ENCODE measurements at places on chromosomes 16 and 17.

- no peak for DNase-seq
Observed at GRCh38 chr16:81327011-81327410, 12.2 kb downstream of the GAN start.

DNA sequence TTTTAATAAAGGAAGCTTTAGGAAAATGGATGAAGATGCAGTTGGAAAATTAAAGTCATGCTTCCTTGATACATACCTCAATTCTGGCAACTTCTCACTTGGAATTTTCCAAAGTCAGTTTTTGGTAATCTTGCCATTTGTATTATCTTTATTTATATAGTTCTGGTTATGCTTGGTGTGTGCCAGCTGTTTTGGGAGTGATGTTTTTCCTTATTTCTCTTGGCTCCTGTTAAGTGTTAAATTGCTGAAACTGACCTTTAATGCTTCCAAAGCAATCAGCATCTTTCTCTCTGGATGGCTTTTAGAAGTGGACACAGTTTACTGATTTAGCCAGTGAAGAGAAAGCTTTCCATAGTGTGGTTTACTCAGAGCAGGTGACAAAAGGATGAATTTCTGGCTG lies 70.1 kb upstream of the HAS3 start:
- no peak for DNase-seq

DNA sequence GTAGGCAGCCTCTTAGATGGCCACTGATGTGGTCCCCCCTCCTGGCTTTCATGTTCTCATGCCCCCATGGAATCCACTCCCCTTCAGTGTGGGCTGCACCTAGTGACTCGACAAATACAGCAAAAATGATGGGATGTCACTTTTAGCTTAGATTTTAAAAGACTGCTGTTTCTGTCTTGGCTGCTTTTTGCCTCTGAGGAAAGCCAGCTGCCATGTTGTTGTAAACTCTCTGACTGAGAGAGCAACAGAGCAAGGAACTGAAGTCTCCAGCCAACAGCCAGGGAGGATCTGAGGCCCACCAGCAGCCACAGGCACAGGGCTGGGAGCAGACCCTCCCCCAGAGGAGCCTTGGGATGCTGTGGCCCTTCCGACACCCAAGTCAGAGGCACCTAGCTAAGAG lies 60.6 kb upstream of the MARCHF10 start:
- DNase-seq, result no peak

GRCh38 chr17:75181110-75181509 lies 1.6 kb downstream of the SUMO2 start:
- no peak for DNase-seq

GRCh38 chr17:6596081-6596480 lies 39.7 kb upstream of the PITPNM3 start:
- DNase-seq, result no peak

DNA sequence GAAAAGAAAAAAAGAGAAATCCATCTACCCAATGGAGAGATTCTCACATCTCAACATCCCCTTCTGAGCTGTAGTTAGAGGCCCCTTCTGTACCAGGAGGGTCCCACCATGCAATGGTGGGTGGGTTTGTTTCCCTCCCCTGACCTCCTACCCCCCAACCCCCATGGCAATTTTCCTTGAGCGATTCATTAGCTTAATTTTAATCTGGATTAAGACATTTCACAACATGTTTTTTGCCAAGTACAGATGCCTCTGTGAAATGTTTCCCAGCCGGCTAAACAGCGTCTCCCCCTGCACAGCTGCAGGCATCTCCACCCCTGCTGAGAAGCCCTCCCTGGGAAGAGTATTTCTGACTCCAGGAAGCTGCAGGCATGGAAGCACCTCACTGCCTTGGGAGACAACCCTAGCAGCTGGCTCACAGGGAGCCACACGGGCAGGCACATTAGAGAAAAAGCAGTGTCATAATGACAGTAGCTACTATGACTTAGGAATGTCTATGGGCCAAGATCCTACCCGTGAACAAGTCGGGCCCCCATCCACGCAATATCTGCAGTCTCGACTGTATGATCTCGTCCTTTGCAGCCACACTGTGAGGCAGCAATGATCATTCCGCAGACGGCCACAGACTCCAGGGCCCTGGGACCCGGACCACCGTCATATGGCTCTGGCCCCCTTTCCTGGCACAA lies 117.3 kb downstream of the ADCY9 start:
- DNase-seq, result no peak

- DNase-seq, result no peak
Observed at GRCh38 chr17:44279666-44280391, 11.9 kb upstream of the SLC4A1 start.

DNA sequence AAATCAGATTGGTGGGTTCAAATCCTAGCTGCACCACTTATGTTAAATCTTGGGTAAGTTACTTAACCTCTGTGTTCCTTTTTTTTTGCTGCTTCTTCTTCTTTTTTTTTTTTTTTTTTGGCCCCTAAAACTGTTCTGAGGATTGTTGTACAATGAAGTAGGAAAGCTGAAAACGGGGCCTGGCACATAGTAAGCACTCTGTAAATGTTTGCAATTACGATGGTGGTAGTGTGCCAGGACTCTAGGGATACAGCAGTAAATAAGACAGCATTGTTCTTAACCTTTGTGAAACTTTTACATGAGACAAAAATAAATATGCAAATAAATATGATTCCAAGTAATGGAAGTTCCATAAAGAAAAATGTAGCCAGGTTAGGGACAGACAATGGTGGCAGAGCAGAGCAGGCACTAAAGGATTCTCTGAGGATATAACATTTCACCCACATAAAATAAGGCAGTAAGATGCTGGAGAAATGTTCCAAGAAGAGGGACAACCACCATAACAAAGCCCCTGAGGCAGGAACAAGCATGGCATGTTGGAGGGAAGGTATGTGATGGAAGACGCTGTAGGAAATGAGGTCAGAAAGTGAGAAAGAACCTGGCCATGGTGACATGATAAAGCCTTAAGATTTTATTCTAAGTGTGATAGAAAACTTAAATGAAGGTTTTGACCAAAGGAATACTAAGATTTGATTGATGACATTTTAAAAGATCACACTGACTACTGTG lies 127.3 kb downstream of the NLK start:
- DNase-seq, result no peak

- DNase-seq, result no peak
Observed at GRCh38 chr16:68993885-68994284, 111.6 kb upstream of the HAS3 start.

GRCh38 chr17:56292010-56292409 lies 138.7 kb downstream of the ANKFN1 start:
- no peak for DNase-seq

DNA sequence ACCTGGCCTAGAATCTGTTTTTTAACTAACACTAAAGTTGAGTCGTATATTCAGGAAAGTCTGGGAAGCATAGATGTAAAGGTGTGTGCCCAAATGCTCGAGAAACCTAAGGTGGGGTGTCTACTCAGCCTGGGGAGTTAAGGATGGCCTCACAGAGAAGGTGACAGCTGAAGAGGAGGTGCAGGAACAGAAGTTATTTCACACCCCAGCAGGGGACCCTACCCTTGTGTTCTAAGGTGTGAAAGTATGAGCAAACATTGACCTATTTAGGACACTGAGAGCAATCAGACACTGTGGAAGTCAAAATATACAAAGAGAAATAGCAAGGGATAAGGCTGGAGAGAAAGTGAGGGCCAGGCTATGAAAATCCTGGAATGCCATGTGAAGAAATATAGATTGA lies 49.0 kb upstream of the DHX40 start:
- DNase-seq, result no peak

GRCh38 chr17:20955427-20956323 lies 87.1 kb downstream of the USP22 start:
- DNase-seq, result no peak

DNA sequence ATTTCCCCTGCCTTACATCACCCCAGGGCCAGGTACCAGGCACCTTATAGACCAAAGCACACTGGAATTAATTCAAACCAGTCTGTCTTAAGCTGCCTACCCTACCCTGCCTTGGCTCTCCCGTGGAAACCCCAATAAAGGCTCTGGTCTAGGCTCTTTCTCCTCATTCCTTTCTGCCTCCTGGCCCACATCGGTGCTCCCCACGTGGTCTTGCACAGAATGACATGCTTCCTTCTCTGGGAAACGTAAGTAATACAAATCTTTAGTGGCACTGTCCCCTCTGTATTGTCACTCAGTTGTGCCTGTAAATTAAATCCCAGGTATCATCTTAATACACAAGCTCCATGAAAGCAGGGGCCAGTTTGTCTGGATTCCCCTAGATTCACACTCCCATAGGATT lies 16.6 kb downstream of the KRT25 start:
- DNase-seq, result no peak

GRCh38 chr17:10041287-10041612 lies 136.2 kb upstream of the RCVRN start:
- no peak for DNase-seq

DNA sequence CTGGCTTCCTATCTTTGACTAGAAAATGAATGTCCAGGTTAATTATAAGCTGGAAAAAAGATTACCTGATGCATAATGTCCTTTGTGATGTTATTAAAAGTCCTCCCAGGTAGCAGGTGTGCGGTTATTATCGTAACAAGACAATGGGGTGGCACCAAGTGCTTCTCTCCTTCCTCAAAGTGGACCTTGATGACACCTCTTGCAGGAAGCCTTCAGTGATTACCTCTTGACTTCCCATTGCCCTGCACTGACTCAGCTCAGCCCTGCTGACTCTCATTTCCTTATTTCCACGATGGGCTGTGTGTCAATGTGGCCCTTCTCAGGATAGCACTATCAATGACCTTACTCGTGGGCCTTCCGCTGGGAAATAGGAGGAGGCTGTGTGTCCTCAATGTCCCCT lies 477.4 kb upstream of the CCL2 start:
- no peak for DNase-seq

- DNase-seq, result no peak
Observed at GRCh38 chr17:15485045-15485444, 17.6 kb upstream of the CDRT4 start.

DNA sequence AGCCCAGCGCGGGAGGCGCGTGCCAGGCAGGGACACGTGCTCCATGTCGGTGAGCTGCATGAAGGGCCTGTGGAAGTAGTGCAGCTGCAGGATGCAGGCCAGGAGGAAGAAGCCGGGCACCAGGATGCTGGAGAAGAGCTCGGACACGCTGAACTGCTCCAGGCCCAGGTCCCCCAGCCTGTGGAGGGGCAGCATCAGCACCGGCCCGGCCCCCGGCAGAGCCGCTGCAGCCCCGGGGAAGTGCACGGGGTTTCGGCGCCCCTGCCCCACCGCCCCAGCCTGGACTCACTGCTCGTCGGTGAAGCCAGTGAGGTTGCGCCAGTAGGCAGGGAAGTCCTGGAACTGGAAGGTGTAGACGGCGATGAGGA lies 28.0 kb downstream of the CTU2 start:
- DNase-seq, result no peak

DNA sequence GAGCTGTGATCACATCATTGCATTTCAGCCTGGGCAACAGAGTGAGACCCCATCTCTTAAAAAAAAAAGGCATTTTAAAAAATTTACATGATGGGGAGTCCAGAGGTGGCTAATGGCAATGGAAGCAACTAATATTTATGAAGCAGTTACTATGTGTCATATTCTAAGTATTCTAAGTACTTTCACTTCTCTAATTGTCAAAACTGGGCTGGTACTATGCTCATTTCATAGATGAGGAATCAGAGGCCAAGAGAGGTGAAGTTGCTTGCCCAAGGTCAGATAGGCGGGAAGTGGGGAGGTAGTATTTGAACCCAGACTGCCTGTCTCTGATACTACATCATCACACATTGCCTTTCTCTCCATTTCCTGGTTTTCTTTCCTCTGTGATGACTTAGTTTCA lies 50.7 kb downstream of the SLC5A11 start:
- DNase-seq, result no peak

DNA sequence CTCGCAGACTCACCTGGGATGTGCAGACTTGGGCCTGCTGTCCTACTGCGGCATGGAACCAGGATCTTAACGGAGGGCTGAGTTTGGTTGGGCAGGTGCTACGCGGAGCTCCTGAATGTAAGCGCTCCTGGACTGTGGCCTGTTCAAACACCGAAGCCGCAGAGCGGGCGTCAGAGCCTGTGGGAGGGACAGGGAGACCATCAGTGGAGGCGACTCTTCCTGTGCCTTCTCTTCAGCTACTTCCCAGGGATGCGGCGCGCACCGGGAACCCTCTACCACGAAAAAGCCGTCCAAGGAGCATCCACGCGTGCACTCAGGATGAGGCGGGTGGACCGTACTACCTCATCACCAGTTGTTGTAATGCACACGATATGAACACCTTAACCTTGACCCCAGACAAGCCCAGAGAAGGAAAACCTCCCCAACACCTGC lies 2.0 kb downstream of the USP36 start:
- no peak for DNase-seq

GRCh38 chr16:53745753-53746266 lies 41.9 kb downstream of the FTO start:
- DNase-seq, result no peak

DNA sequence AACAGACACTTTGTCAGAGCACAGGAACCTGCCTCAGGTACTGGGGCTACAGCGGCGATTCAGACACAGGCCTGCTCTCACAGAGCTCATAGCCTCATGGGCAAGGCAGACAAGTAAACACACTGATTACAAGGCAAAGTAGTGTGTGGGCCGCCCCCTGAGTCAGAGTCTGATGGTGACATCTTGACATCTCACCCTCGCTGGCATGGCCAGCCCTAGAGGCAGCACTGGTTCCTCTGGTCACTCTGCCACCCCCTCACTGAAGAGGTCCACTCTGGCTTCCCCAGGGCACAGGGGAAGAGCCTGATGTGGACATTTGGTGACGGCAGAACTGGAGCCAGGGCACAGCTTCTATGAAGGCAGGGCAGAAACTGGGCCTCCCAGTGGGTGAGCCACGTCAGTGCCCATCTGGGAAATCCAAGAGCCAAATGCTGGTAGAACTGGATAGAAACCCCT lies 32.9 kb upstream of the TOB1 start:
- DNase-seq, result no peak

- DNase-seq, result no peak
Observed at GRCh38 chr17:5128905-5129535, 13.2 kb downstream of the USP6 start.

DNA sequence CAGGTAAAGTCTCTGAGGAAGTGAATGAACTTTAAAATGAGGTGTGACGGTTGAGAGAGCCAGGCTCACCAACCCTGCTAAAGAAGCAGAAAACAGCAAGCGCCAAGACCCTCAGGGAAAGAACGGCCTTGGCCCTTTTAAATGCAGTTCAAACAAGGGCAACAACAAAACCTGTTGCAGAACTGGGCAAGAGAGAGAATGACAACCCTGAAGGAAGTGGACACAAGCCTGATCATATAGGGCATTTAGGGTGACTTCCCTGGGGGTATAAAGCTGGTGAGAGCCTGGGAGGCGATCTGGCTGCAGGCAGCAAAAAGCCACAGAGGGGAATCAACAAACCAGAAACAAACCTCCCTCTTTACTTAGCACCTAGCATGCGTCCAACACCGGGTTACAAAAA lies 1.0 kb downstream of the CPPED1 start:
- no peak for DNase-seq

DNA sequence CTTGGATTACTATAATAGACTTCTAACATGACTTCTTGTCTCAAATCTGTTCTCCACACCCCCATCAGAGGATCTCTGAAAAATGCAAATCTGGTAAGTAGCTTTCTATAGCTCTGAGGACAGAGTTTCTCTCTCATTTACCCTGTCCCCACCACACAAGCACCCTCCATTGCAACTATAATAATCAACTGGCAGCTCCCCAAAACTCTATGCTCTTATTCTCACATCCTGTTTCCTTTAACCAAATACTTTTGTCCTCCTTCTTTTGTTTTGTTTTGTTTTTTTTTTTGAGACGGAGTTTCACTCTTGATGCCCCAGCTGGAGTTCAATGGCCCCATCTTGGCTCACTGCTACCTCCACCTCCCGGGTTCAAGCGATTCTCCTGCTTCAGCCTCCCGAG lies 73.4 kb downstream of the HELZ start:
- DNase-seq, result no peak

- DNase-seq, result no peak
Observed at GRCh38 chr17:27346228-27346899, 52.5 kb downstream of the WSB1 start.

Data from activated T-helper 1 cell treated with anti-CD3 and anti-CD28 coated beads, Interleukin-2, amount 50 U/mL, for 16 hours (primary cell).